ENCODE measurements at places on chromosomes 16 and 17.

DNA sequence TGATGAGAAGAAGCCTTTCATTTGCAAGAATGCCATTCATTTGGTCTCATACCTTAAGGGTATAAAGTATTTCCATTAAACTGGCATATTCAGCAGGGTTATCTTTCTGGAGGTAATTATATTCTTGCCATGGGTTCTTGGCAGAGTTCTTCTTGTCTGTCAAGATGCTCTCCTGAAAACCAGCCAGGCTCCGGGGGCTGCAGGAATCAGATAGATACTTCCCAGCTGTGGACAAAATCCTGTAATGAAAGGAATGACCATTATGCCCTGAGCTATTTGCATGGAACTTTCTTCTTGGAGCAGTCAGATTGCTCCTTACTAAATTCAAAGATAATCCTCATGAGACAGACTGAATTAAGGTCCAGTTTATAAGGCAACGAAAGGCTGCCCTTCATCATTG lies 47.0 kb downstream of the COG7 start:
- DNase-seq = no peak

GRCh38 chr17:6797718-6798351 lies 21.8 kb downstream of the FBXO39 start:
- DNase-seq = no peak

DNA sequence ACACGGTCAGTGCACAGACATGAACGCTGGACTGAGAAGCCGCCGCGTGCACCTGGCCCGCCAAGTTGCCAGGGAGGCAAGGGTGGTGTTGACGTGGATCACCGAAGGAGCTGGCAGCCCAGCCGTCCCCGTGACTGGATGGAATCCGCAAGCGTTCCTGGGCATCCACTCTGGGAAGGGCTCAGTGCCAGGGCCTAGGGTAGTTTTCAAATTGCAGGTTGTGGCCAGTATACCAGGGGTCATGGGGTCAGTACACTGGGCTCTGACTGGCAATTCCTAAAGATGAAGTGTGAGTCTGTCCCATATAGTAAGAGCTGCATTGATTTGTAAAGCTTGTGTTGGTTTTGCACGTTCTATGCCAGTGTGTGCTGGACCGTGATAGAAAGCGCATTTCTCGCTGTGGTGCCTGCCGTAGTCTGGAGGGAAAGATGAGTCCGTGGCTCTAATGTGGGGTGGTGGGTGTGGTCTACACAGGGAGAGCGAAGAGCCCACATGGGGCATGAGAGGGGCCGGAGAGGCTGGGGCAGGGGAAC lies 21.1 kb upstream of the METRNL start:
- DNase-seq = no peak

GRCh38 chr16:25064937-25065336 lies 46.6 kb upstream of the LCMT1 start:
- no peak for DNase-seq

DNA sequence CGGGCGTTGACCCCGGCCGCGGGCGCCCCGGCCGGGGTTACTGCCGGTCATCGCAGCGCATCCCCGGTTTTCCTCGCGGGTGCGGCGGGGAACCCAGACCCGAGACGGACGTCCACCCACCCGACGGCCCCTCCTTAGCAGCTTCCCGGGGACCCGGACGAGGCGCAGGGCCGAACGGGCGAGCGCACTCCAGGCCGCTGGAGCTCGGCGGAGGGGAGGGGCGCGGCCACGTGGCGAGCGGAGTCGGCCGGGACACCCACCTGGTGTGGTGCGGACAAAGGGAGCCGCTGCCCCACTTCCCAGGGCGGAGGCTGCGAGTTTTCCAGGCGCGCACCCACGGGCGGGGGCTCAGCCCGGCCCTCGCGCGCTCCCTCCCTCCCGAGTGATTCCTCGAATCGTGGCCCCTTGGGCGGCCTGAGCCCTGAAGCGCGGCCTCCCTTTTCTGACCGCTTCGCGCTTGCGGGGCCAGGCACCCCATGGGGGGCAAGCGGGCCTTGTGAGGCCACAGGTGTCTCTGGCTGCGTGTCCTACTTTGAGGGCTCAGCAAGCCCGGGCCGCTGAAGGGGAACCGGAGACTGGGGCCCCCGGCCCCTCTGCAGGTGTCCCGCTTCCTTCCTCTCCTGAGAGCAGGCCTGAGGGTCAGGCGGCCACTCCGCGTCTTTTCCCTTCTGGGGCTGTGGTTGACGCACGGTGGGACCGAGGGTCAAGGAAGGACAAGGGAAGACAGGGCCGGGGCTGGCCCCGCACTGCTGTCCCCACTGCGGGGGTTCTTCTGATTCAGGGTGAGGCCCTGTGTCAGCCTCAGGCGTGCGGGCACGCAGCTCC lies 1.1 kb upstream of the FASN start:
- no peak for DNase-seq

DNA sequence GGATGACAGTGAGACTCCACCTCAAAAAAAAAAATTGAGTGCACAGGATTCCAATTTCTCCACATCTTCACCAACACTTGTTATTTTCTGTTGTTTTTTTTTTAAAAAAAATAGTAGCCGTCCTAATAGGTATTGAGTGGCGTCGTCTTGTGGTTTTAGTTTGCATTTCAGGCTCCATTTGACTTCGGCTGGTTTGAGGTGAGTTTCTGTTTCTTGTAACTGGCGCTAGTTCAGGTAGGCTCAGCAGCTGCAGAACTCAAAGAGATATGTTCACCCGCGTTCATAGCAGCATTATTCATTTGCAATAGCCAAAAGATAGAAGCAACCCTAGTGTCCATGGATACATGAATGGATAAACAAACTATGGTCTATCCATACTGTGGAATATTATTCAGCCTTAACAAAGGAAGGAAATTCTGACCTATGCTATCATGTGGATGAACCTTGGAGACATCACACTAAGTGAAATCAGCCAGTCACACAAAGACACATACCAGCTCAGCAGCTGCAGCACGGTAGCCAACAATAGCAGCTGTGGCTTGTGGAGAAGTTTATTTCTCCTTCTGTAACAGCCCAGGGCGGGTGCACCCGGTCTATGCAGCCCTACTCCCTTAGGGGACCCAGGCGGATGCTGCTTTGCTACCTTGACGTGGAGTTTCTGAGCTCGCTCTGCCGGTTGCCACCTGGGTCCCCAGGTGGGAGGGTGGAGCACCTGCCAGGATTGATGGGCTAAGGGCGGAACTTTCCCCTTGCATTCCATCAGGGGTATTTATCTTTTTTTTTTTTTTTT lies 44.9 kb downstream of the TMEM235 start:
- no peak for DNase-seq

DNA sequence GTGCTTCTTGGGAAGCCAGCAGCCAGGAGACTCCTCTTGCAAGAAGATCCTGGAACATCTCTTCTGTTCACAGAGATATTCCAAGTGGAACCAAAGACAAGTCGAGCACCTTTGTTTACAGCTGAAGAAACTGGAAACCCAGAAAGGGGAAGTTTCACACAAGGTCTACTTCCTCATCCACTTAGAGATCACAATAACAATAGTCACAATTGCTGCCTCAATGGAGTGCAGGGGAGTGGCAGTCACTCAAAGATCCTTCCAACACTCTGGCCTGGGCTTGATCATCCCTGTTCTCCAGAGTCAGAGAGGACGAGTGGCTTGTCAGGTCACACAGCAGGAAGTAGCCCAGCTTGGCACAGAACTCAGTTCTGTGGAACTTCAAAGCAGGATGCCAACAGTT lies 46.9 kb upstream of the SIAH1 start:
- DNase-seq = no peak

GRCh38 chr17:78253946-78254672 lies 22.7 kb downstream of the TMEM235 start:
- peak; percentile 85 for DNase-seq

DNA sequence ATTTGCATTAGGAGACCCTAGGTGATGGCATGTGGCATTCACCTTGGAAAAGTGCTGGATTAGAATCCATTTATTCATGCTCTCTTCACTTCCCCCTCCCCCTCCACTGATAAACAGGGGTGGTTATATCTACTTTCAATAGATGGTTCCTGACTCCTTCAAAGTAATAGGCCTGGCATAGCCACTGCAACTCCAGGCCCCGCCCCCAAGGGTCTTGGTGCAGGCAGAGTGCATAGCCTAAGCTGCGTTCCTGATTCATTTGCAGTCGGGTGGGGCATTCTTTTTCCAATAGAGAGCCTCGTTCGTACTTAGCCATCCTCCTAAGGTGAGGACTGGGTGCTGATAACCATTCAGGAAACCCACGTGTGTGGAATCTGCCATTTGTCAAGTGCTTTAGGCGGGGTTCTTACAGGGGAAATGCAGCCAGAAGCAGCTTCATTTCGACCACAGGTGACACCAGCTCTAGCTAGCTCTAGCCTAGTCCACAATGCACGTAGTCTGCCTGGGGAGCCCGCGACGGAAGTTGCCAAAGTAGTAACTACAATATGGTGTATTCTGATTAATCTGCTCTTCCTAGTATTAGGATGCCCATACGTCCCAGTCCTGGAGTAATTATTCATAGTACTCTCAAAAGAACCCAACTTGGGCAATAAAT lies 11.1 kb downstream of the UBE2O start:
- DNase-seq = no peak

GRCh38 chr17:75588596-75589011 lies 1.0 kb downstream of the MYO15B start:
- DNase-seq = no peak

DNA sequence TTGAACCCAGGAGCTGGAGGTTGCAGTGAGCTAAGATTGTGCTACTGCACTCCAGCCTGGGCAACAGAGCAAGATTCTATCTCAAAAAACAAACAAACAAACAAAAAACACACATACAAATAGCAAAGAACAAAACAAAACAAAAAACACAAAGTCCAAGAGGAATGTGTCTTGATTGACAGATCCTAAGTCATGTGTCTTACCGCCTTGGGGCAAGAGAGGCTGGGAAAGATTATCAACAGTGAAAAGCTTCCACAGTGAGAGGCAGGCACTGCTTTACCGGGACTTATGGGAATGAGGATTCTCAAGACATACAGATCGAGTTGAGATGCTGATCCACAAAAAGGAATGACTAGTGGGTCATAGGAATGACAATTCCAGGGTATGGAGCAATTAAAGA lies 62.7 kb upstream of the GAS7 start:
- DNase-seq = no peak

DNA sequence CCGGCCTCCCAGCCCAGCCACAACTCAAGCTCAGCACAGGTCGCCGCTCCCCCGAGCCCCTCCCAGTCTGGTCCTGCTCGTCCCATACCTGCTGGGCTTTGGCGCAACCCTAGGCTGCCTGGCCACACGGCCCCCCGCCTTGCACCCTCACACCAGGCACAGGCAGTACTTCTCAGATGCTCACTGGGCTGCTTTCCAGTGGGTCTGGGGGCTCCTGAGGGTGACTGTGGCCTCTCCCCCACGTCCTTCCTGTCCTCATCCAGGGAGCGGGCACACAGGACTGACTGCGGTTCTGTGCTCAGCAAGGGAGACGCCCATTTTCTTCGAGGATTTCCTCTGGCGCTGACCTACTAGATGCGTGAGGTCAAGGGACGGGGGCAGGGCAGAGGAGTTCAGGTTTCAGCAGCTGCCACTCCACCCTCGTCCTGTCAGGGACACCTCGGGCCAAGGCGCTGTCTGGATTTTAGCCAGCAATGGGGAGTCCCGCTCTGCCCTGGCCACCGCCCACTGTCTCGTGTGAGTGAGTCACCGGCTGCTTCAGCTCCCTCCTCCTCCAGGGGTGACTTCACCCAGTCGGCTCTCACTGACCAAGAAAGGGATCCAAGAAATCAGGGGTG lies 115.8 kb downstream of the NPIPB11 start:
- DNase-seq = peak; percentile 65

DNA sequence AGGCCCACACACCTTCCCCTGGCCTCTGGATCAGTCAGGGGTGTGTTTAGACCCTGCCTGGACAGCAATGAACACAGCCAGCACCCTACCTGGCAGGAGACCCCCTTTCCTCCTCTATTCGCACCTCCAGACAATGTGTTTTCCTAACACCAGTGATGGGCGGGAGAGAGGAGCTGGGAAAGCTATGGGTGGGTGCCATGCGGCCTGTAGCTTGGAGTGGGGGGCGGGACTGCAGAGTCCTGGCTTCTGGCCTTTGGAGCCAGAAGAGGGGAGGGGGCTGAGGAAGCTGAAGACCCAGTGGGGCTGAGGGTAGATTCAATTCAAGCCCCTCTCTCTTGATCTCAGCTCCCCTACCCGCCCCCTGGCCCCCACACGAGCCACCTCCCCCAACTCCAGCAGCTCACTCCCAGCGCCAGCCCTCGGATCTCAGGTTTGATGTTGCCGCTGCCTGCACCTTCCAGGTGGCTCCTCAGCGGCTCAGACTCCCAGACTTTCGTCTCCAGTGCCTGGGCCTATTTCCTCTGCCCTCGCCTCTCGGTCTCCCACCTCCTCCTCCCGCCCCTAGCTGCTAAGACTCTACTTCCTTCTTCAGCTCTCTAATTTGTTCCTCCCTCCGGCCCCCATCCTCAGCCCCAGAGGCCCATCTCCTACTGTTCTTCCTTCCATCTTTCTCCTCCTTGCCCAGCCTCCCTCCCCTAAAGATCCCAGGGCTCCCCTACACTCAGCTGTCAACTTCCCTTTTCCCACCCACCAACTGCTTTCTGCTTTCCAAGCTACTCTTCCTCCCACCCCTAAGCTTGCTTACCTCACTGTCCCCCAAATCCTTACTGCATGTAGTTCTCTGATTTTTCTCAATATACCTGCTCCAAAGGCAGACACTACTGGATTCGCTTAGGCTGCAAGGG lies 6.8 kb upstream of the SP6 start:
- DNase-seq = no peak

DNA sequence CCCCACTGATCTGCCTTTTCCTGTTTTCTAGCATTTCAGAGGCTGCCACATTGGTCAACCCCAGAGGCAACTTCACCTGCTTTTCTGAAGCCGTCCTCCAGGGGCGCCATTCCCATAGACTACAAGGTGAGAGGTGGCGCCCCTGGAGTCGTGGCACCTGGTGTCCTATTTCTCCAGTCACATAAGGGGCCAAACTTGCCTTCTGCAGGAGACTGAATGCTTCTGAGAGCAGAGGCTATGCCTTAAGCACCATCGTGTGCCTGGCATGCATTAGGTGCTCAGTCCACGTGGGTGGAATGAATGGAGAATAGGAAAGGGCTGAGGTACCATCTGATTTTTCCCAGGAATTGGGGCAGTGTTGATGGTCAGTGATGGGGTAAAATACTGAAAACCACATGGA lies 164.8 kb downstream of the HAPSTR1 start:
- DNase-seq = no peak

DNA sequence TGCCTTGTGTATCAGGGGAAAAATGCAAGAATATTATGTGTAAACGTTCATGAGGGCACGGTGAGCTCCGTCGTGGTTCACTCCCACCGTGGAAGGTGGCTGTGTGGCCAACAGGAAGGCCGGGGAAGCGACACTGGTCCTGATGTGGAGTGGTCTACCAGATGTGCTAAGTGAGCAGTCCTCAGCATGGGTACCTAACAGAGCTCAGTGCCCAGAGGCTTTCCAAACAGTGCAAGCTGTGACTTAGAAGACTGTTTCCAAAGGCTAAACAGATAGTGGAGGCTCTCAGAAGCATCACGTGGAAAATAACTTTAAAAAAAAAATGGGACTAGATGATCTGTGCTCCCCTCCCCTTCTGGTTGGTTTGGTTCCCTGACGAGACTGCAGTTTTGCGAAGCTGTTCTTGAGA lies 199.3 kb upstream of the CHMP6 start:
- no peak for DNase-seq

DNA sequence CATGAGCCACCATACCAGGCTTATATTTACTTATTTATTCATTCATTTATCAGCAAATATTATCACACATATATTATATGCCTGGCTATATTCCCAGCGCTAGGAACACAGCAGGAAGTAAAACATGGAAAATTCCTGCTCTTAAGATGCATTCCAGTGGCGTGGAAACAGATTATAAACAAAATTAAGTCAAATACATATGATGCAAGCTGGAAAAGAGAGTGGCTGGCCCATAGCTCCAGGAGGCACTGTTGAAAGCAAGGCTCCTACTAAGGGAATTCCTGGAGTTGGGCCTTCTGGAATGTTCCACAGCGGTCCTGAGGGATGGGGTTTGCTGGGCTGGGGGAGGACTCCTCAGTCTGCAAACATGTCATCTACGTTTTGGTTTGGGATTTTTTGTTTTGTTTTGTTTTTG lies 18.4 kb downstream of the ADCY9 start:
- no peak for DNase-seq
